Activated T-helper 1 cell treated with anti-CD3 and anti-CD28 coated beads, Interleukin-12 subunit alpha, Interleukin-12 subunit beta, Interleukin-2, Interleukin-4 antibody, amounts not matched to agents 30 ng/mL and 10 ng/mL and 1 ng/mL, durations not matched to agents 14 hours and 24 hours and 36 hours (primary cell): ENCODE measurements at places on chromosomes 16 and 17. TPM values are rescaled to one million over a fixed set of nuclear protein-coding genes. Genes with fewer than 3 reads are reported as not detected.
A peak's percentile ranks its signal among the peaks of the same experiment; 100 is the strongest.

UTP4 gene
- total RNA-seq, result 117 and 127 TPM in 2 replicates

SOX15 gene
- total RNA-seq, result 0.20 and 0.78 TPM in 2 replicates

CCL16 gene
- not detected in 2 replicates for total RNA-seq

TERB1 gene
- 0.29 TPM in 1 of 2 replicates, not detected in the other for total RNA-seq

KRTAP1-1 gene
- not detected in 2 replicates for total RNA-seq

ADAM11 gene
- 0.32 and 0.52 TPM in 2 replicates for total RNA-seq

IL17C gene
- not detected in 2 replicates for total RNA-seq

B3GNT9 gene
- 6.2 TPM in 2 replicates for total RNA-seq

GRIN2A gene
- total RNA-seq, result not detected in 2 replicates

CYBA gene
- total RNA-seq, result 218 and 219 TPM in 2 replicates

NUDT21 gene
- total RNA-seq, result 271 and 313 TPM in 2 replicates

- H3K36me3 ChIP-seq, result no peaks in the 10 kb centered on the region
- H3K27ac ChIP-seq, result no peak overlapping the region
- peaks cover 6% of the 10 kb centered on the region for H3K4me1 ChIP-seq
- H3K4me3 ChIP-seq, result no peak overlapping the region
- DNase-seq, result no peak
These were observed 670.7 kb downstream of the MAF start for GRCh38 chr16:78929841-78930240.

DNA sequence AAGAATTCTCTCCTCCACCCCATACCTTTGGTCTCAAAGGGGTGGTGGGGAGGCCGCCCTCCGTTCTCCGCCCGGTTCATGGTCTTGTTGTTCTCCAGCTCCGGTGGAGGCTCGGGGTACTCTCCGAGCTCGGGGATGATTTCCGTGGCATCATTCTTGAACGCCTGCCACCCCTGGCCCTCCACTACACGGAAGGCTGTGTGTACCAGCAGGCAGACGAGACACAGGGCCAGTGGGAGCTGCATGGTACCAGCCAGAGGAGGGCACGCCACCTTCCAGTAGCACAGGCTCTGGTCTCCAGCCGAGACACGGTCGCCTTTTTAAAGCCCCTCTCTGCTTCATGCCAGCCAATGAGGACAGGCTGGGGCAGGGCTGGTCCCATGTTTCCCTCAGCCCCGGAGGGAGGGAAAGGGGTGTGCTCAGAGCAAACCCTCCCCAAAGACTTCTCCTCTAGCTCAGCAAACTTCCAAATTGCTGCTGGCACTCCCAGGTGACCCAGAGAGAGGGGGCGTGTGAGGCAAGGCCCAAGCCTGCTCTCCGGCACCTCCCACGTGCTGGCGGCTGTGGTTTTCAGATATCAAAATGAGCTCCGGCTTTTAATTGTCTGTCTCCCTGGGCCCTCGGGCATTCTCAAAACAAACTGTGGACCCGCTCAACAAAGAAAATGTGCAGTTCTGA is at the start of gene SOST:
TSS of gene SOST (minus strand) at position 295 of the 678 bp plus-strand sequence. CDS start at position 245, 50 bp downstream.
- H3K27ac ChIP-seq, result no peak within 1 kb of the TSS
- H3K27me3 ChIP-seq, result peaks cover 25% of the 10 kb centered on the region
- H3K36me3 ChIP-seq, result no peaks in the 10 kb centered on the region
- DNase-seq, result no peak
- H3K4me3 ChIP-seq, result no peak within 1 kb of the TSS

GRCh38 chr16:56199164-56199563 is 7.9 kb downstream of the GNAO1 start:
- H3K4me3 ChIP-seq, result peak overlapping the region; percentile 54
- peaks cover 2% of the 10 kb centered on the region for H3K36me3 ChIP-seq
- no peak for DNase-seq
- H3K4me1 ChIP-seq, result peaks cover 5% of the 10 kb centered on the region
- H3K27me3 ChIP-seq, result peaks cover 36% of the 10 kb centered on the region

DNA sequence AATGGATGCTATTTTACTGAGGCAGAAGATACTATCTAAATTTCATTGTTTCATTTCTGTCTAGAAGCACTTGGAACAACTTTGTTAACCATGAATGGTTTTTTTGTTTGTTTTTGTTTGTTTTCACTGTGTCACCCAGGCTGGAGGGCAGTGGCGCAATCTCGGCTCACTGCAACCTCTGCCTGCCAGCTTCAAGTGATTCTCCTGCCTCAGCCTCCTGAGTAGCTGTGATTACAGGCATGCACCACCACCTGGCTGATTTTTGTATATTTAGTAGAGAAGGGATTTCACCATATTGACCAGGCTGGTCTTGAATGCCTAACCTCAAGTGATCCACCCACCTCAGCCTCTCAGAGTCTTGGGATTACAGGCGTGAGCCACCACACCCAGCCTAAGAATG is 40.5 kb downstream of the ABHD15 start:
- H3K4me1 ChIP-seq, result no peaks in the 10 kb centered on the region
- no peaks in the 10 kb centered on the region for H3K27me3 ChIP-seq
- H3K27ac ChIP-seq, result no peak overlapping the region

GRCh38 chr17:66620528-66620927 is 214.4 kb upstream of the CACNG5 start:
- H3K36me3 ChIP-seq, result peaks cover 9% of the 10 kb centered on the region
- H3K4me3 ChIP-seq, result no peak overlapping the region
- no peaks in the 10 kb centered on the region for H3K27me3 ChIP-seq
- peak overlapping the region; percentile 40 for H3K27ac ChIP-seq
- H3K4me1 ChIP-seq, result peaks cover 46% of the 10 kb centered on the region

GRCh38 chr16:4058386-4058785 is 57.9 kb downstream of the ADCY9 start:
- no peak for DNase-seq
- peaks cover 10% of the 10 kb centered on the region for H3K4me1 ChIP-seq
- peaks cover 3% of the 10 kb centered on the region for H3K27me3 ChIP-seq

GRCh38 chr16:87358250-87358649 is 25.3 kb downstream of the FBXO31 start:
- peaks cover 18% of the 10 kb centered on the region for H3K36me3 ChIP-seq
- no peak for DNase-seq
- no peaks in the 10 kb centered on the region for H3K27me3 ChIP-seq
- H3K4me1 ChIP-seq, result peaks cover 5% of the 10 kb centered on the region
- H3K27ac ChIP-seq, result no peak overlapping the region

GRCh38 chr16:21194771-21195301 is 16.5 kb downstream of the ZP2 start:
- no peaks in the 10 kb centered on the region for H3K36me3 ChIP-seq
- no peak for DNase-seq
- no peak overlapping the region for H3K27ac ChIP-seq
- H3K4me3 ChIP-seq, result no peak overlapping the region
- H3K27me3 ChIP-seq, result peaks cover 10% of the 10 kb centered on the region

DNA sequence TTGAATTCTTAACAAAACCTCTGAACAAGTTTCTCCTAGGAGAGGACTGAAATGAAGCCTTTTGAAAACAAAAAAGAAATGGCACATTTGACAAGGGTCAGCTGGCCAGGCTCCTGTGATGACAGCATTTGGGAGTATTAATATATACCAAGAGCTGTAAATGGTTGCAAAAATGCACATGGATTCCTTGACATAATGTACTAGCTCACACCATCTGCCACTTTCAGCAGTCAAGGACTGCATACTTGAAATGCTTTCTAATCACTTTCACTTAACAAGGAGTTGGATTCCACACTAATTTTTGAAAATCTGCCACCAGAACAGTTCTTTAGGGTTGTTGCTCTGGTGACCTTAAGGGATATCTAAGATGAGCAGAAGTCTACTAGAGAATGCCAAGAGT is 236.7 kb upstream of the TOX3 start:
- no peaks in the 10 kb centered on the region for H3K4me1 ChIP-seq
- no peak for DNase-seq
- no peak overlapping the region for H3K4me3 ChIP-seq
- H3K27ac ChIP-seq, result no peak overlapping the region
- H3K27me3 ChIP-seq, result no peaks in the 10 kb centered on the region

DNA sequence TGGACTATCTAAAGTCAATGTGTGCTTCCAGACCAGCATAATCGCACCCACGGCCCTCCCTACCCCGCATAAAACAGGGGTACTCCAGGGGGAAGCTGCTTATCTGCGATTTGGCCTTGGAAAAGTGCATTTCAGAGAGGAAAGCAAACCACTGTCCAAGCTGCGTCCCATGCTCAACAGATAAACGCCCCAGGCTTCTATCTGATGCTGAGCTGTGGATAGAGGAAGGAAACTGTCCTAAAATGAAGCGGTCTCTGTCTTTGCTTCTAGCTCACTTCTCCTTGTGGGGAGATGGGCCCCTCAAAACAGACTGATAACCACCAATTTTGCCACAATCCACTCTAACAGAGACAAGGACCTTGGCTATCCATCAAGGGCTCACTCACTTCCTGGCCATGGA is 160.5 kb upstream of the TNRC6C start:
- H3K4me3 ChIP-seq, result no peak overlapping the region
- H3K4me1 ChIP-seq, result no peaks in the 10 kb centered on the region
- peaks cover 29% of the 10 kb centered on the region for H3K27me3 ChIP-seq
- no peaks in the 10 kb centered on the region for H3K36me3 ChIP-seq
- no peak for DNase-seq

DNA sequence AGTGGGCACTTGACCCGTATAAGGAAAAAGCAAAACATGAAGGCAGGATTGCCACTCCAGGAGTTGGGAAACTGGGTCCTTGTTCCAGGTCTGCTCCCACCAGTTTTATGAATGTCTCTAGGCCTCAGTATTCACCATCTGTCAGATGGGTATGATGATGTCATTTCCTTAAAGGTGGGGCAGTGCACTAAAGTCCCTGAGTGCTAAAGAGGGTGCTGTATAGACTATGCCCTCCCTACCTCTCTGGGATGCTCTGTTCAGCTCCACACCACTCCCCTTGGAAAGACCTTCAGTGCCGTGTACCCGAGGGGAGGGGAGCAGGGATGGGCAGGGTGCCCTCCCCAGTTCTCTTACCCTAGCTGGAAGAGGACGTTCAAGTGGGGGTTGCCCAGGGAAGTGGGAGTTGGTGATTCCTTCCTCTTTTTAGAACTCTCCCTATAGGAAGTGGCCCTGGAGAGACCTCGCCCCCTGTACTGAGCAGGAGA is 2.2 kb downstream of the LASP1 start:
- peaks cover 13% of the 10 kb centered on the region for H3K36me3 ChIP-seq
- peak overlapping the region; percentile 94 for H3K27ac ChIP-seq
- H3K4me1 ChIP-seq, result peaks cover 70% of the 10 kb centered on the region
- H3K4me3 ChIP-seq, result peak overlapping the region; percentile 95

GRCh38 chr16:87331241-87331801 is 14.1 kb upstream of the C16orf95 start:
- no peaks in the 10 kb centered on the region for H3K4me1 ChIP-seq
- DNase-seq, result no peak
- H3K4me3 ChIP-seq, result no peak overlapping the region

GRCh38 chr17:61461967-61462718 is 9.9 kb downstream of the TBX4 start:
- no peak overlapping the region for H3K4me3 ChIP-seq
- no peak for DNase-seq
- H3K27me3 ChIP-seq, result peaks cover 62% of the 10 kb centered on the region
- H3K36me3 ChIP-seq, result peaks cover 3% of the 10 kb centered on the region
- H3K27ac ChIP-seq, result no peak overlapping the region

DNA sequence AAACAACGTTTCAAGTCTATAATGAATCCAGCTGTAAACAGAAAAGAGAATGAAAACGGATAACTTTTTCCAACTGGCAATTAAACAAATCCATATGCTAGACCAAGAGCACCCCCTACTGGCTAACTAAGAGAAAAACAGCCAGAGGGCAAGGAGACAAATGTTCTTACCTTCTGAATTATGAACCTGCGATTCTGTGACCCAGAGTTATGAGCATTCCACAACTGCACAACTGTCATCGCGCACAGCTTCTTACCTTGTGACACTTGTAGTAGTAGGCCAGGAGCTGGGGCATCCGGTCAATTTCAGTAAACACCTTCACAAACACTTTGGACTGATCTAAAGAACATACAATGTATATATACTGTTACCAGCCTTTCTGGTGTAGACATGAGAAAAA is 18.6 kb downstream of the COG7 start:
- no peaks in the 10 kb centered on the region for H3K27me3 ChIP-seq
- no peaks in the 10 kb centered on the region for H3K4me1 ChIP-seq
- peaks cover 30% of the 10 kb centered on the region for H3K36me3 ChIP-seq
- no peak for DNase-seq
- no peak overlapping the region for H3K27ac ChIP-seq
- no peak overlapping the region for H3K4me3 ChIP-seq

- peak overlapping the region; percentile 55 for H3K4me3 ChIP-seq
- H3K36me3 ChIP-seq, result peaks cover 40% of the 10 kb centered on the region
- peaks cover 83% of the 10 kb centered on the region for H3K4me1 ChIP-seq
- peak overlapping the region; percentile 91 for H3K27ac ChIP-seq
These were observed 199.0 kb downstream of the MSI2 start for GRCh38 chr17:57455063-57455914.

DNA sequence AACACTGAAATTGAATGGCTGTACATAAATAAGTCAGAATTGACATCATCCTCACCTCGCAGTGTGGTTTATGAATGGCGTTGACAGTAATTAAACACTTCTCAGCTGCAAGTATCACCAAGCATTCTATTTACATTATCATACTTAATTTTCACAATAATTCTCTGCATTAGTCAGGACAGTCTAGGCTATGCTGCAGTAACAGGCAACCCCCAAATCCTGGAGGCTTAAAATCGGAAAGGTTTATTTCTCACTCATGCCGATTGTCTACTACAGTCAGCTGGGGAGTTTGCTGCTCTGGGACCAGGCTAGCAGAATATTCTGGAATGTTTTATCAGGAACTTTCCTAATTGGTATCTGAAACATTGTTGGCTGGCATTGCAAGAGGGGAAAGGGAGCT is 493.2 kb upstream of the ERCC4 start:
- DNase-seq, result no peak
- H3K27me3 ChIP-seq, result no peaks in the 10 kb centered on the region
- H3K4me1 ChIP-seq, result no peaks in the 10 kb centered on the region
- H3K36me3 ChIP-seq, result no peaks in the 10 kb centered on the region
- H3K4me3 ChIP-seq, result no peak overlapping the region

DNA sequence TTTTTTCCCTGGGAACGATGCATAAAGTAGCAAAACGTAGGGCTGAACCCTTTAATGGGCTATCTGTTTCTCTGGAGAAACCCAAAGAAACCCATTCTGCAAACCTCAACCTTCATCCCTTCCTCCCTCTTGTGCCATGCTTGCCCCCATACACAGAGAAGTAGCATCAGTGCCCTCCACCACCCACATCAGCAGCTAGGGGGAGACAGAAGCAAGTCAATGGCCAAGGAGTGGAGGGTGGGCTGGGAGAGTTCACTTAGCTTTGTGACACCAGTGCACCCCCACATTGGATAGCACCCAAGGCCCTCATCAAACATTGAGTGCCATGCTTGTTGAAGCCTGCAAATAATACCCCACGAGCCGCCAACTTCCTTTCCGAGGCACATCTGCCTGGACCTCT is 282.4 kb downstream of the ABCC12 start:
- no peak overlapping the region for H3K27ac ChIP-seq
- H3K36me3 ChIP-seq, result no peaks in the 10 kb centered on the region
- H3K4me3 ChIP-seq, result no peak overlapping the region

DNA sequence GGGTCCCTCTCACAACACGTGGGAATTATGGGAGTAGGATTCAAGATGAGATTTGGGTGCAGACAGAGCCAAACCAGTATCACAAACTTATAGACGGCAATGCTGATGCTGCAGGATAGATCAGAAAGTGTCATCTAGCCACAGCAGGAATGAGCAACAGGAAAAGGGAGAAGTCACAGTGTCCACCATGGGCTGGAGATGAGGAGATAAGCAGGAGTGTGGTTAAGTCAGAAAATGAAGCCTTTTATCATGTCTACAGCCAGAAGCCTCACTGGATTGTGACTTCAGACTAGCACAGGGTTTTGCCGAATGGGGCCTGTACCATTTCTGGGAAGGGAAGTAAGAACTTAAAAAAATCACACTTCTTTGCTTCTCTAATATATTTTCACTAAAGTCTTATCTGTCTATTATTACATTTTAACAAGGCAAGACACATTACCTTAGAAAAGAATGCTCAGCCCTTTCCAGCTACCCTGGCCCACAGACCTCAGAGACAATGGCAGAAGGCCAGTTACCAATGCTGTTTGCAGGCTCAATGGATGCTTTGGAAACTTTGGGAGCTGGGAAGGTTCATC is 490.2 kb upstream of the SALL1 start:
- no peak overlapping the region for H3K4me3 ChIP-seq
- H3K4me1 ChIP-seq, result no peaks in the 10 kb centered on the region
- H3K27me3 ChIP-seq, result no peaks in the 10 kb centered on the region
- no peak for DNase-seq
- no peak overlapping the region for H3K27ac ChIP-seq
